ENCODE measurements at places on chromosomes 4 and X.

DNA sequence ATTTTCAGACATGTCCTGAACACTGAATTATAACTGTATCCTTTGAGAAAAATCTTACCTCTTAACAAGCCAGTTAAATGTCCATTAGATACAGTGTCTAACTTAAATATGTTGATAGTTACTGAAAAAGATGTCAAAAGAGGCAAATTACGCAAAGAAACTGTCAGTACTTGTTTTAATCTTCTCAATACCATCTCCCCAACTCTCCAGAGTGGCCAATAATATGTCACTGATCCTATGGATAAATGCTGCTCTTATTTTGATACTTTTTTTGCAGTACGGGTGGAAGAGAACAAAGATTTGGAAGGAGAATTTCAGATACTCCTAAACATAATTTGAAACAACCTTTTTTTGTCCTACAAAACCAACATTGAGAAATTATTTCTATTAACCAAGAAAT is 192.7 kb downstream of the CBR4 start:
- no peak for DNase-seq

GRCh38 chrX:32281853-32282252 is 929.5 kb downstream of the DMD start:
- no peak for DNase-seq

- no peak for DNase-seq
These were observed 855.1 kb upstream of the TENM3 start for GRCh38 chr4:181388061-181388460.

DNA sequence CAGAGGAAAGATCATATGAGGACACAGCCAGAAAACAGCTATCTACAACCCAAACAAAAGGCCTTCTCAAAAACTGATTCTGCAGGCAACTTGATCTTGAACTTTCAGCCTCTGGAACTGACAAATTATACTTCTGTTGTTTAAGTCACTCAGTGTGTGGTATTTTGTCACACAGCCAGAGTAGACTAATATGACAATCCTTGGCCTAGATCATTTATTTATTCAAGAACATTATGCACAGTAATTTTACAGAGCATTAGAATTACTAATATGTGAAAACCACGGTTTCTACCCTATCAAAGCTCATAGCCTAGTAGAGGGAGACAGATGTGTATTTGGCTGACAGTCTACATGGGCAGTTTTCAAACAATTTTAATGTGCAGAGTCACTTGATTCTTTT is 167.8 kb upstream of the PCDH18 start:
- DNase-seq: no peak

DNA sequence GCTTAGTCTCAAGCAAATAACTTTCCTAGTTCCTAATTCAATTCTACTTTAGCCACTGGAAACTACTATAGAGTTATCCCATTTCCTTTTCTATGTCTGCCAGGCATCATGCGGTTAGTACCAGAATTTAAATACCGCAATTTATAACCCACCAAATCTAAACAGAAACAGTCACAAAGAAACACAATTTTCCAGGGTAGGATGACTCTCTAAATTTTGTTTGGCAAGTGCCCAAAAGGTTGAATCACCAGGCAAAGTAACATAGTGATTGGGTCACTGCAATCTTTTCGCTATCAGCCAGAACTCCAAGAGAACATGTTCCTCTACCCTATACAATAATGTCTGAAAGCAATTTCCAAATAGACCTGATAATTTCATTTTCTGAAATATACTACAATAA is 240.2 kb upstream of the GRIA3 start:
- no peak for DNase-seq

- DNase-seq: no peak
These were observed 2.0 kb upstream of the SPP1 start for GRCh38 chr4:87973283-87974169.

- no peak for DNase-seq
These were observed 84.1 kb downstream of the CLCN4 start for GRCh38 chrX:10240918-10241317.

DNA sequence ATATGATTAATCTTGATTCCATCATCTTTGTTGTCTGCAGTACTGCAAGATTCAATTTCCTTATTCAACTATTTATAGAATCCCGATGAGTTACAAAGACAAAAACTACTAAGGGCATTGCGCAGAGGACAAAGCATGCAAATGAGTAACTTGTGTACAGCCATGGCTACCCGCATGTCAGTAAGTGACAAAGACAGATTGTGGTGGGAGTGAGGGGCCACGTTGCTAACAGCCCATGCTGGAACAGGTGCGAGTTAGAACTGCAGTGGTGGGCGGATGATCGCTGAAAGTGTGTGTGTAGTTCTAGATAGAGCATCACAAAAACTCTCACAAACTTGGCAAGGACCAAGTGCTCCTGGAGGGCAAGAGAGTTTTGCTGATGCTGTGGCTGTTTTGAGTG is 49.5 kb downstream of the ACOX3 start:
- DNase-seq: no peak

GRCh38 chrX:110108381-110108821 is 105.5 kb downstream of the TMEM164 start:
- DNase-seq: no peak

DNA sequence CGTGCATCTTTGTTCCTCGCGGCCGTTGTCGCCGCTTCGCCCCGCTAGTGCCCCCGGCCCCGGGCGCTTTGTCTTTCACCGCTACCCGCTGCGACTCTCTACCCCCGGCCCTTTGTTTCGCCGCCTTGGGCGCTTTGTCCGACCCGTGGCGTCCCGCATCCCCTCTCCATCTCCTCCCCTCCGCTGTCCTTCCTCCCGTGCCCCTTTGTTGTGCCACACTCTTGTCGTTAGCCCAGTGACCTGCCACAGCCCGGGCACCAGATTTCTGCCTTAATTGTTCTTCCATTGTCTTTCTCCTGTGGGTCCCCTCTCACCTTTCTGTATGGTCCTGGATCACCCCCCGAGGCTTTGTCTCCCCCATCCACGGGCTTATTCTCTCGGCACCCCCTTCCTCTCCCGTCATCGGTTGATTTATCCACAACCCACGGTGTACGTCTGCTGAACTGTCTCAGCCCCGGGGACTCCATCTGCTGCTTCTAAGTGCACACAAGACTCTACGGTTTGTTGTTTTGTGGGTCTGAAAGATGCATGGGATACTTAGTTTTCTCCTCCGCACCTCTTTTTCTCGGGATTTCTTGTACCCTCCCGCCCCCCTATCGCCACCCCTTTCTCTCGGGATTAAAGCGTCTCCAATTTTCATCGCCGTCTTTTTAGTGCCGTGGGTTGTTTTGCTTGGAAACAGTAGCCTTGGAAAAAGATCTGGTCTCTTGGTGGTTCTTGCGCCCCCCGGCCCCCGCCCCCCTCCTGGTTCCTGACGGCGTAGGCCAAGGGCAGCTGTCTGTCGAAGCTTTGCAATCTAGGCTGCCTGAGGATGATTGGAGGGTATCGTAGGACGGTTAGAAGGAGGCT is 783 bp downstream of the RBPJ start:
- no peak for DNase-seq

DNA sequence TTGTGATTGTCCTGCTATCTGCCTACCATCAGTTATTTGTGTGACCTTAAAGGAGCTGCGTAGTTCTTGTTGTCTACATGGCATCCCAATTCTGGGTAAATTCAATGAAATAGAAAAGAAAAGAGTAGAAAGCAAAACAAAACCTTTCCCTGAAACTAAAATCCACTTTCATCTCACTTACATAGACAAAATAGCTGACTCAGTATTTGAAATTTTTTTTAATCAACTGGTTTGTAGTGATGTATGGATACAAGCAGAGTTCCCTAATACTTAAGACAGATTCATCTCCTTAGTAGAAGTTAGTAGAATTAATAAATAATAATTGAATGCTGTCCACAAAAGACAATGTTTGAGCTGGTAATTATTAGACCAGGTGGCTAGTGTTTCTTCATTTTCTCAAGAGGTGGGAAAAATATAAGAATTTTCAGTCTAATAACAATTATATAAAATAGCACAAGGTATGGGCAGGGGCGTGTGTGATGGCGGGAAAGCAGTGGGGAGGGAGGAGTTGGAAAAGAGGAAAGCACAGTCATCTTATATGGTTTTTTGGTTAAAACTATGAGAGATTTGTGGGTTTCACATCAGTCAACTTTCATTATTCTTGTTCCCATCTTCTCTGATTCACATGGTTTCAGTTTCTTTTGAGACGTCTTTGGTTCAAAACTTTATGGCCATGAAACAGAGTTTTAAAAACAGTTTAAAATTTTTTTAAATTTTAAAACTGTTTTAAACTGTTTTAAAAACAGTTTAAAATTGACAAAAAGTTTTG is 275.2 kb downstream of the SPRY1 start:
- DNase-seq: no peak

DNA sequence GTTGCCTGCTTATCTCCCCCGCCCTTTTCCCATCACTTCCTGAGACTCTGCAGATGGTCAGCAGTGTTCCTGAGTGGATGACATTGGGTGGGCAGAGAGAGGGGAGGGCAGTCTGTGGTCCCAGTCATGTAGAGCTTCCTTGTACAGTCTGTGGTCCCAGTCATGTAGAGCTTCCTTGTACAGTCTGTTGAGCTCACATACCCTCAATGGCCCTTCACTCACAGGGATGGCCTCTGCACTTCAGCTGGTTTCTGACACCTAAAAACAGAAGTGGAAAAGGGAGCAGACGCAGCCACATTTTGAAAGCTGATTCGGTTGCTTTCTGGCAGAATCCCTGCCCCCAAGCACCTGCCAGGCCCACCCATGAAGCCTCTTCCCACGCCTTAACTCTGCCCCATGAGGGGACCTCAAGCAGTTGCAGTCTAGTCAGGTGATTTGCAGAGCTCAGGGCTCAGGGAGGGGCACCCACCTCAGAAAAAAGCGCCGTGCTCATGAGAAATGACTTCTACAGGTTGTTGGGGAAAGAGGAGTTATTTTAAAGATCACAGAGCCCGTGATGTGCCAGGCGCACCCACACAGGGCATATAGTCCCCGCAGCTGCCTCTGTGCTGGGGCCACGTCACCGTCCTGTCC is 3.6 kb upstream of the TMEM271 start:
- no peak for DNase-seq

GRCh38 chrX:110563282-110563681 is 204.6 kb downstream of the RTL9 start:
- no peak for DNase-seq

DNA sequence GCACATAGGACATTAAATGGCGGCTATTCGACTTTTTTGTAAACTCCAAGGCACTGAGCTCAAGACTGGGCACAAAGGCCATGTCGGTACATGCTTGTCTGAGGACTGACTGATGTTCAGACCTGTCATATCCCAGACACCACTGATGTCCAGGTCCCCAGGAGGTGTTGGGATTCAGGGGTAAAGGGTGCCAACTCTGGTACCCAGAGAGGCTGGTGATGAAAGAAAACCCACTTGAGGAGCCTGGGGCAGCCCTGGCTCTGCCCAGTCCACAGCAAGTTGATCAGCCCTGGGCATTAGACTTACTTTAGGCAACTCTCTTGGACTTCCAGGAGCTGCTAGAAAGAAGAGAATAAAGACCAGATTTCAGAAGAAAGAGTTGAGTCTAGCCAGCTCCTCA is 18.7 kb downstream of the SASH3 start:
- DNase-seq: no peak

- no peak for DNase-seq
These were observed 236.1 kb downstream of the MGST2 start for GRCh38 chr4:139901531-139902320.

DNA sequence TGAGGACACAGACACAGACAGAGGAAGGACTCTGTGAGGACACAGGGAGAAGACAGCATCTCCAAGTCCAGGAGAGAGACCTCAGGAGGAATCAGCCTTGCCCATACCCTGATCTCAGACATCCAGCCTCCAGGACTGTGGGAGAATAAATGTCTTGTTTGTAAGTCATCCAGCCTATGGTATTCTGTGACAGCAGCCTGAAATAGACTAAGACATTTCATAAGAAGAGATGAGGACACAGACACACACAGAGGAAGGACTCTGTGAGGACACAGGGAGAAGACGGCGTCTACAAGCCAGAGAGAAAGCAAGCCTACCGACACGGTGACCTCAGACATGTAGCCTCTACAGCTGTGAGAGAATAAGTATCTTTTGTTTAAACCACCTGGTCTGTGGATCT is 112.1 kb downstream of the DHRSX start:
- no peak for DNase-seq

DNA sequence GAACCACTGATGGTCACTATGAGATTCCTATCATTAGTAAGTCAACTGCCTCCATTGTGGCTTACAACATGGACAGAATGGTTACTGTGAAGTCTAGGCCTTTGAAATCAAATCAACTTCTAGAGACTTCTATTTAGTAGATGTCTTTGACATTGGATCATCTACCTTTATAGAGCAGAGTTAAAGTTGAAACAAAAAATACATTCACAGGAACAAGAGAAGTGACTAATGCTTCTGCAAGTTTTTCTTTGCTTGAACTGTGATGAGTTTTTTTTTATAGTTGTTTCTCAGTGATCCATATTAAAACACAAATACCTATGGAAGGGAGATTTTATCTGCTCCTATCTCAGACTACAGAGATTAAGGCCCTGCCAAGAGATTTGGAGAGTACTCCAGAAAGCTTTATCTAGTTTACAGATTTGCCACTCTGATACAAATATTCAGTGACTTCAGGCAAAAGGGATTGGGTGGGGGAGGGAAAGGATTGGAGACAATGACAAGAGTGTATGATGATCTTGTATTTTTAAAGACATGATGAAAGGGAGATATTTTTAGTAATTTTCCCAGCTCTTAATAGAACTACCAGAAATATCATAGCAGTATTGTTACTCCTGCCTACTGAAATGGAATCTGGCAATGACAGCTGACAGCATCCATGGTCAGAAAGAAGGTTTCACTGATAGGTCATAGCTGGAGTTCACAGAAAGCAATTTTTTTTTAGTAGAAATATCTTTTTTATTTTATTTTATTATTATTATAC is 16.0 kb upstream of the EPGN start:
- DNase-seq: no peak

DNA sequence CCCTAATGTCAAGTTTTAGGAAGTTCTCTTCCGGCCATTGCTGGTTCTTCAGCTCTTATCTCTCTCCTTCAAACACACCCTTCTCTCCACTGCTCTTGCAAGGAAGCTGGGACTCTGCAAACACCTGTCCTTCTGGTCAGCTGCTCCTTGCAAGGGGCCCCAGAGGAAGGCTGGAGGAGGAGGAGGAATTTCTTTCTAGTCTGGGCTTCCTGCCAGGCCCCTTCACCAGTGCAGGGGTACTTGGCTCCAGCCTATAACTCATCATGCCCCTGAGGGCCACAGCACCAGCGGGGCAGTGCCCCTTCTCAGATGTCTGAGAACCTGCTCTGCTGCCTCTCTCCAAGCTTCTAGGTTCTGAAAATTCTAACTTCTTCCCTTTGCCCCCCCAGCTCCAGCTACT is 46.7 kb downstream of the REELD1 start:
- no peak for DNase-seq

GRCh38 chr4:38889143-38889542 is 21.5 kb downstream of the FAM114A1 start:
- no peak for DNase-seq

- no peak for DNase-seq
These were observed 113.8 kb upstream of the STIM2 start for GRCh38 chr4:26746802-26747213.

- DNase-seq: no peak
These were observed 937 bp downstream of the HELQ start for GRCh38 chr4:83454686-83455085.

GRCh38 chr4:98546910-98547594 is 111.4 kb downstream of the TSPAN5 start:
- DNase-seq: no peak
